NCI-H1105 (cell line): ENCODE measurements at places on chromosomes 1 and 21.

GRCh38 chr1:31509124-31510072 lies 66.9 kb upstream of the TINAGL1 start:
- no peak for DNase-seq

DNA sequence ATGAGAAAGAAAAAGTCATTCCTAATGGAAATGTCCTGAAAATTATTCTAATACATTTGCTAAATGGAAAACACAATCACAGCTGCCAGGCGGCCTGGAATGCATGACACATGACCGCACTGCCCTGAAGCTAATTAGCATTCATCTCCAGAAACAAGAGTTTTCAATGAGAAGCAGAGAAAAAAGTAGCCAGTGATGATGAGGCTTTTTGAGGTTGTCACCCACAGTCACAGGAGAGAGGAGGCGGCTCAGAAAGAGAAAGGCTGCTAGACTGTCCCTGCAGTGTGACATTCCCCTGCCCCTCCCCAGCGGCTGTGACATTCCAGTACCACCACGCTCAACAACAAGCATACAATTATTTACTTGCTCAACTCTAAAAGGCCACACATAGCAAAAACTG lies 122.9 kb upstream of the KRTAP19-8 start:
- DNase-seq: no peak

- DNase-seq: no peak
Observed at GRCh38 chr1:177340601-177341067, 169.9 kb downstream of the BRINP2 start.

DNA sequence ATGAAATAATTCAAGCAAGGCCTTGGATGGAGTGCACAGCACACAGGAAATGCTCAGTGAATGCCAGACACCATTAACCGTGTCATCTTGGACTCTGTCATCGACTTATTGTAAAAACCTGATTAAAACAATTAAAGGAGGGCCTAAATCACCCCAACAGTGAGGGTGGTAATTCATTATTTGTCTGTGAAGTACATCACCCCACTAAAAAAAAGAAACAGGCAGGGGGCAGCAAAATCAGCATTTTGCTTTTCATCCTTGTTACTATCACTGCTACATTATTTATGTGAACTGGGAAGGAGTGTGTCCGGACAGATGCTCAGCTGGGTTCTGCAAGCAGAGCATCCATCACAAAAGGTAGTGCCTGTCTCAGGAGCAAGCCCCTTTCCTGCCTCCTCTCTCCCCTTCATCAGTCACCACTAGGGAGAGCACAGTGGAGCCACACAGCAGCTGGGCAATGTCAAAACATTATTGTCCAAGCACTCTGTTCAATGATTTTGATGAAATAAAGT lies 98.5 kb downstream of the RERE start:
- DNase-seq: no peak

DNA sequence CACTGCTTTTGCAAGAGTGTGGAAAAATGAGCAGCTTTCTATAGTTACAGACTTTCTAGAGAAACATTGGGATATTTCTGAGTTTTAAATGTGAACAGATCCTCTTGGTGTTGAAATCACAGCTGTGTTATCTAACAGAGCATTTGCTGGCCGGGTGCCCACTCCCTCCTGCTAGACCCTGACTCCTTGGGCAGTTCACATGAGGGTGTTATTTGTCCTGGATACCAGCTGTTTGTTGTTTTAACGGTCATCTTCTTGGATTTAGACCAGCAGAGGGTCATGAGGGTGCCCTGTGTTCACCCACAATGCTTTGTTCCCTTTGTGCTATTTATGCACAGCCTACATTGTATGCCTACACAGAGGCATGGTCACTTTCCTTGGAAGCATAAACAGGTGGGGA lies 67.1 kb downstream of the CENPF start:
- DNase-seq: no peak
